NCI-H187 (cell line): ENCODE measurements at places on chromosomes 2 and 18.

GRCh38 chr2:26178246-26178645 is 5.4 kb downstream of the GAREM2 start:
- DNase-seq, result no peak

DNA sequence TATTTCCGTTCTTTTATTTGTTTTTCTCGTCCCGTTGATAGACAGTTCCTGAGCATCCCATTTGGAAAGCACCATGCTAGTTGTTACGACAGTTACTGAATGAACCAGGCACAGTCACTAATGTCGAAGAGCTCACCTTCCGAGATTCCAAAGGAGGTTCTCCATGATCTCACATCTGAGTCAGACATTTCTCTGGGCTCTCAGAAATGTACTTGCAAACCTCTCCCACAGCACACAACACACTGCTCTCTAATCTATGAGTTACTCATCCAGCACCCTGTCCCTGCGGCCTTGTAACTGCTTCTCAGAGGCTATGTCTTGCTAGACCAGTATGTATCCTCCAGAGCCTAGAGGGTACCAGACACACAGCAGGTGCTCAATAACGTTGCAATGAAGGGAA is 174.7 kb downstream of the DNER start:
- DNase-seq, result no peak

DNA sequence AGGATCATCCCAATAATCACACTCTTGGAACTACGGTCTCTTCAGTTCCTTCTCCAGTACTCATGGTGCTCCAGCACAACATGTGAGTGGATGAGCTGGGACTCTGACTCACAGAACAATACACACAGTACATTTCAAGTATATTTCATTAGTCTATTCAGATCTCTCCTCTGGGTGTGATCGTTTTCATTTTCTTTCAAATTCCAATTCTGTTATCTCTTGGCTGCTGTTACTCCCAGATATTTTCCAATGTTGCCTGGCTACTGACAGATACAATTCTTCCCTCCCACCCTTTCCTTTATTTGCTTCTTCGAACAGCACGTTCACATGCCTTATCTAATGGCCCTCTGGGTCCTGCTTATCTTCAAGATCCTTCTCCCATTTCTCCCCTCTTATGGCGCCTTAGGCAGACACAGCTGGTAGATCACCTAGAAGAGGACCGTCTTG is 216.0 kb downstream of the ACKR3 start:
- no peak for DNase-seq

- no peak for DNase-seq
Observed at GRCh38 chr2:86603905-86604304, 19.8 kb downstream of the RNF103 start.

- DNase-seq, result no peak
Observed at GRCh38 chr2:238587776-238588660, 161.3 kb downstream of the ASB1 start.

DNA sequence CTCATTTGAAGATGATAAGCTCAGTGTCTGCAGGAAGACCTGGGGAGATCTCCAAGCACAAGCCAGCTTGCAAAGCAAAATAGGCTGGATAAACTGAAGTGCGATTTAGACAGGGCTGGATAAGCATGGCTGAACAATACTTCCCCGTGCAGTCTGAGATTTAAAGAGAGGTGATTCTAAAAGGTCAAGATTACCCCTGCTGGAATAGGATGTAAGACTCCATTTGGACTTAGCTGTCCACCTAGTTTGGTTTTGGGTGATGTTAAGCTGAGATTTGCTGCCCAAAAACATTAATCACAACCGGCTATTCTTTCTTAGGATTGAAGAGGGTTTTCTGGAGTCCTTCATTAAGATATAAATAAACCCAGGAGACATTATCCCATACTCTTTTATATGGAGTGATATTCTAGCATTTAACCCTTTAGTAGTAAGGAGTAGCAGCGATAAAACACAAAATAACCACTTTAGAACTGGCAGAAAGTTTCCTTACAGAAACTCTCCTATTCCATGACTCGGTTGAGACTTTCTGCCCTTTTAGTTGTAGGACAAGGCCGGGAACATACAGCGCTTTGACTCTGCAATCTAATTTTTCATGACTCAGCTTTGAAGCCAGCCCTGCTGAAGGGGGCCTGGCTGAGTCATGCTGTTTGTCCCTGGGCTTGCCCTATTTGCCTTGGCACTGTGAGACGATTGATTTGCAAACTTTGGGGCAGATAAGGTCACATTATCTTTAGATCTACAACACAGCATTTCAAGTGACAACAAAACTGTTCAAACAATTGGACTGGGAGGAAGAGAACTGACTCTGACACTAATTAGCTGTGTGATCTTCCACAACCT is 238.2 kb downstream of the GCA start:
- DNase-seq, result no peak

DNA sequence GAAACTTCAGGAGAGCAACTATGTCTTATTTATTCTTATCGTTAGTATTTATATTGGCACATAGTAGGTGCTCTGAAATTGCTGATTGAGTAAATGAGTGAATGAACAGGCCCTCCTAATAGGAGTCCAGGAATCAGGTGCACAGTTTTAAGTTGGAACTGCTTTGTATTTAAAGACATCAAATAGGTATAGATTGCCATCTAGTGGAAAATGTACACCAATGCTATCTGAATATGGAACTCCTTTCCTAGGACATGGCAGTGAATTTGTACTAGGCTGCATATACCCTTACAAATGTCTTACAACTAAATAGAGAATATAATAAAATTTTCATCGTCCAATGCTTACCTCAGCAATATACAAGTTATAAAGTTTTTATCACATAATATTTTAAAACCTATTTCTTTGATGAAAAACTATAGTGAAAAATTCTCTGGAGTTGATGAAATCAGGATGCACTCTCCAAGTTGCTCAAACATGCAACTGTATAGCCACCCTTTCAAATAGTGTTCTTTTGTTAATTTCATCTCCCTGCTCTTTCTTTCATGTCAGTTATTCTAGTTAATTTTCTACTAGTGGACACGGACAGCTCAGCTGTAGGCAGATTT is 318.9 kb upstream of the SYT4 start:
- DNase-seq, result no peak

GRCh38 chr2:118310681-118311429 is 222.6 kb downstream of the INSIG2 start:
- no peak for DNase-seq

DNA sequence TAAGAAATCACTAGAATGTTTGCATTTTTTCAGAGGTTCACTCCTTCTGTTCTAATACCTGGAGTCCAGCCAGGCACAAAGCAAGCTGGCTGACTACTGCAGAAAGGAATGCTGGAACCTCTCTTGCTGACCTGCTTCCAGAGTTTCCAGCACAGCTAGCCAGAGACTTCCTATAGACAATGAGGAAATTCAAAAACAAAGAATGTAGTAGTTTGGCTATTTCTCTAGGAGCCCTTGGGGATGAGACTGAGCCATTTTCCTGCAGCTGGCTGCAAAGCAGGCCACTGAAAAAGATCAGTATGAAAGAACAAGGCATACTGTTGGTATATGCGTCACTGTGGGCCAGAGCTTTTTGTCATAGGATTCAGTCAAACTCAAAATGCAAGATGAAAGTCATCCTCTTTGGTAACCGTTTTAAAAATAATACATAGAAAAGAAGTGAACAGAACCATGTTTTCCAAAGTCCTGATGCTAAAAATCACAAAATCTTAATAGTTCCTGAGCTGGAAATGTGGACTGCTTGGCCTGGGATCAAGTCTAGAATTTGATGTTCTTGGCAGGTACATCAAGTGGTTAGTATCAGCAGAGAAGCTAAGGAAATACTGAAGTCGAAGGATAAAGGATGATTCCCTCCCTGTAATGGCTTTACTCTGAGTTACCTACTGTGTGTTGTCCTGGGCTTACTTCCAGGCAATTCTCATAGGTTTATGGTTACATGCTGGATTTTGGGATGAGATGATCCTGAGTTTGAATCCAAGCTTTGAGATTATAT is 9.0 kb upstream of the DSEL start:
- no peak for DNase-seq

- no peak for DNase-seq
Observed at GRCh38 chr2:117957616-117958015, 56.3 kb downstream of the CCDC93 start.

DNA sequence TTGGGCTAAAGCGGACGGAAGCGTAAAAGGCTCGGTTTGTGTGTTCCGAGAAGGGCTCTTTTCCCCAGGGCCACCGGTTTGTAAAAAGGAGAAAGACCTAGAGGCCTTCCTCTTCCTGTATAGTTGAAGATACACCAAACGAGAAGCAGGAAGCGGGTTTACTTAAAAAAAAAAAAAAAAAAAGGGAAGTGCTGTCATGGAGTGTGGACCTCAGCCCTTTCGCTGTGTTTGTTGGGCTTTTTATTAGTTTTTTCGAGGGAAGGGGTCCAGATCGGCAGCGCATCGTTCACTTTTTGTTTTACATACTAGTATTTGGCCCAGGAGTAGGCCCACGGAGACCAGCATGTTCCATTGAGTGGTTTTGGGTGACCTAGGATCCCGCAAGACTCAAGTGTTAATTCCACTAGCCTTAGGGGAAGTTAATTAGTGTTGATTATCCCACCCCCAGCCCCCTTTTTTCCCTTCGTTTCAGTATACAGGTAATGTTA is 676 bp downstream of the ACTR2 start:
- DNase-seq, result peak; percentile 71

GRCh38 chr18:14104906-14105748 is 27.1 kb downstream of the ZNF519 start:
- DNase-seq, result no peak

- DNase-seq, result no peak
Observed at GRCh38 chr2:201953396-201953795, 80.3 kb upstream of the FZD7 start.

DNA sequence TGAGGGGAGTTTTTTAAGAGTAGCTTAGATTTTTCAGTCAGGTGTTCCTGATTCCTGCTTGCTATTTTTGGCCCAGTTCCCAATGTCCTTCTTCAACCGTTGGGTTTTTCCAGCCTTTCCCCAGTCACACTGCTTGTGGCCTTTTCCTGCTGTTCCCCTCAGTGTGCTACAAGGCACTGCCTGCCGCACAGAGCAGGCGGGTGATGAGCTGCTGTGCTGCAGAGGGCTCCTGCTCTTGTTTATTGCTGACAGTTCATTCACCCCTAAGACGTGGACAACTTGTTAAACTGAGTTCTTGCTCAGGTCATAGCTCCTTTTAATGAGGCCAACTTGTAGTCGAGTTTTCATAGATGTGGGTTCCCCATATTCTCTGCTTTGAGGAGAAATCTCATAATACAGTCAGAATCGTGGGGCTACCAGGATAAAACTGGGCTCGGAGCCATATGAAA is 20.6 kb downstream of the EIF4E2 start:
- no peak for DNase-seq

DNA sequence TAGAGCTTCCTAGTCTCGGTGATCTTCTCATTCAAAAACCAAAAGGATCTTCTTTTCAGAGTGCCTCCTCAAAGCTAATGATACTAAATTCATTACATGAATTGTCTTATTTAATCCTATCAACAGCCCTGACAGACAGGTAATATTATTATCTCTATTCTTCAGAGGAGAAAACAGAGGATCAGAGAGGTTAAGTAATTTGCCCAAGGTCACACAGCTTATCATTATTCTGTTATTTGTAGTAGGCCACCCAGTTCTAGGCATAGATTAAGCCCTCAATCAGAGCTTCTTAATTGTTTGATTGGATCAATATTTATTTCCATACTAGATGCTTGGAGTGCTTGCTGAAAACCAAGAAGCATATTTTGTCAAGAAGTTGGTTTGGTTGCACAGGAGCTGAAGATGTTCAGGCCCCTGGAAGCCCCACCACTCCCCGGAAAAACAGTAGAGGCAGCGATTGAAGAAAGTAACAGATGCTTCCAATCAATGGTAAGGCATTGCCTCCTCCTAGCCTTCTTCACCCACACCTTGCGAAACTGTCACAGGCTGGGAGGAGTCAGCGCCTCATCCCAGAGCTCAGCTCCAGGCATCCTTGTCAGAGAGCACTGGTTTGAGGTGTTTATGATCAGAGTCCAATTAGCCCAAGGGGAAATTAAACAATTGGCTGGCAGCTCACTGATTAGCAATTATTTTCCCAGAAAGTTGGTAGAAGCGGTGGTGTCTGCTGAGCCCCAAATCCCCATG is 487.2 kb downstream of the BCL11A start:
- DNase-seq, result no peak

- no peak for DNase-seq
Observed at GRCh38 chr2:218782528-218782844, 539 bp downstream of the CYP27A1 start.
